Hematopoietic multipotent progenitor cell treated with erythropoietin and hydrocortisone succinate and interleukin-3 and kit ligand, for 8 days (in vitro differentiated cells): ENCODE measurements at places on chromosomes 1 and 21.
A peak's percentile ranks its signal among the peaks of the same experiment; 100 is the strongest.

- no peak for DNase-seq
Measured at GRCh38 chr1:84271441-84272151, 29.9 kb upstream of the SAMD13 start.

GRCh38 chr1:17861685-17862084 lies 106.6 kb downstream of the ACTL8 start:
- no peak for DNase-seq

DNA sequence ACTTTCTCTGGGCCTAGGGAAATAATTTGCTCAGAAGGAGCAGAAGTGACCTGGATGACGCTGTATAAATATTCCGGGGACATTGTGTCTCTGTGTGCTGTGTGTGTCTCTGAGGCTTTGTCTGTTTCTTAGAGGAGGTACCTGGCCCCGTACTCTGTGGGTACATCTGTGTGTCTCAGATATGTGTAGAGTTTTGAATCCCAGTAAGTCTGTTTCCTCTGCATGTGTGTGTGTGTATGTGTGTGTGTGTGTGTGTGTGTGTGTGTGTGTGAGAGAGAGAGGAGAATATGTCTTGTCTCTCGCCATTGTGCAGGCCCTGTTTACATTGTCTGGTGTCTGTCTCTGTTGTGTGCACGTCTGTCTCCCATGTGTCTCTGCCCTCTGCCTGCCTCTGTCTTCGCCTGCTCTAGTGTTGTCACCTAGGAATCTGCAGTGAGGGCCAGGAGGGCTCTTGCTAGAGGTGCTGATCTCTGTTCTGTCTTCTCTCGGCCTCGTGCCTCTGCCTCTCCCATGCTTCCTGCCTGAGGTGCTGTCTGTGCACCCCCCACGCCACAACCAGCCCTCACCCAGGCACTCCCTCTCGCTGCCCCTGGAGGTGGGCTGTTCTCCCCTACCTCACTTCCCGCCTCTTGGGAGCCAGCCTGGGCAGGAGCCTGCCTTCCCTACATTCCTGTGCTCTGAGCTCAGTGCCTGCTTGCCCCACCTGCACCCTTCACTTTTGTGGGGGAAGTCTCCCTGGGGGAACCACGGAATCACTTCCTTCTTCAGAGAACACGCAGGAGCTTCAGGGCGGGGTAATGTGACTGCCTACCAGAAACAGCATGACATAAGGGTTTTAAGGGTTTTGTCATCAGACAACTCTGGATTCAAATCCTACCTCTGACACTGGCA lies 5.9 kb downstream of the MAP7D1 start:
- DNase-seq: peak; percentile 57

- no peak for DNase-seq
Measured at GRCh38 chr21:45511661-45512431, 30.4 kb downstream of the SLC19A1 start.

DNA sequence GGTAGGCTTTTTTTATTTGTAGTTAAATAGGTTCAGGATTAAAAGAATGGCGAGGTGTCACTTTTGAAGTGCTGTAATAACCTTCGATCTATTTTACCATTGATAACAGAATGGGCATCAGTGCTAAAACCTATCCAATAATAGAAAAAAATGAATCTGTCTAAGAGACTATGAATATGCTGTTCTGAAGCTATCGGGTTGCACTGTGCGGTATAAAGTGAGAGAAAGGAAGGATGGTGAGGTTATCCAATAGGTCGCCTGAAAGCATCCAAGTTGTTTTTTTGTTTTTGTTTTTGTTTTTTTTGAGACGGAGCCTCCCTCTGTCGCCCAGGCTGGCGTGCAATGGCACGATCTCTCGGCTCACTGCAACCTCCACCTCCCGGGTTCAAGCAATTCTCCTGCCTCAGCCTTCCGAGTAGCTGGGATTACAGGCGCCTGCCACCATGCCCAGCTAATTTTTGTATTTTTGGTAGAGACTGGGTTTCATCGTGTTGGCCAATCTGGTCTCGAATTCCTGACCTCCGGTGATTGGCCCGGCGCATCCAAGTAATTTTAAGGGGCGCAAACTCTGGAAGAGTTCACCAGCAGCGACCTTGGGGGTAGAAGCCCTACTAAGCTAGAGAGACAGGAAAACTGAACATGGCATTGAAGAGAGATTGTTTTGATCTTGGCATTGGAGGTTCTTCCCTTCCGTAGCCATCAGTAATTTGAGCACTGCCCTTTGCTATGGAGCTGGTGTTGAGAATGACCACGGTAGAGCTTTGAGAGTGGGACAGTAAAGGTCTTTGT lies 8.7 kb upstream of the MDM4 start:
- DNase-seq: peak; percentile 85

- no peak for DNase-seq
Measured at GRCh38 chr1:46800742-46801141, 1.9 kb downstream of the CYP4B1 start.

DNA sequence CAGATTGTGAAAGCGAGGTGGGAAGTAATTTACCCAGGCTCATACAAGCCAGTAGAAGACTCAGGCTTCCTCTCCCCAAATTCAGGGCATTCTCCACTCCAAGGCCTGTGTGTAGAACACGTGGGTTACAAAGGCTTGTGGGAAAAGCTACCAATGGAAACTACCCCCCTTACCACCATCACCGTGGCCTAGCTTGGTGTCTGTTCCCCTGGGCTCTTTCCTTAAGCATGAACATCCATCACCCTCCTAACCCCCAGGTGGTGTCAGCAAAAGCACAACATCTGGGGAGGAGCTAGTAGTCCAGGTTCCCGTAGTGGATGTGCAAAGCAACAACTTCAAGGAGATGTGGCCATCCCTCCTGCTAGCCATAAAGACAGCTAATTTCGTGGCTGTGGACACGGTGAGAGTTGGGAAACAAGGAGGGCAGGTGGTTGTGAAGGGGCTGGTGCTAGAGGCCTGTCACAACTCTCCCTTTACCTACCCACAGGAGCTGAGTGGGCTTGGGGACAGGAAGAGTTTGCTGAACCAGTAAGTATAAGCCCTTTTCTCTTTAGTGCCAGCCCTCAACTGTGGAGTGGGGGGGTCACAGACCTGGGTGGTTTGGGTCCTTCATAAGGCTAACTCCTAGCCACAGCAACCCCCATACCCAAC lies 701 bp upstream of the MUTYH start:
- DNase-seq: peak; percentile 69

DNA sequence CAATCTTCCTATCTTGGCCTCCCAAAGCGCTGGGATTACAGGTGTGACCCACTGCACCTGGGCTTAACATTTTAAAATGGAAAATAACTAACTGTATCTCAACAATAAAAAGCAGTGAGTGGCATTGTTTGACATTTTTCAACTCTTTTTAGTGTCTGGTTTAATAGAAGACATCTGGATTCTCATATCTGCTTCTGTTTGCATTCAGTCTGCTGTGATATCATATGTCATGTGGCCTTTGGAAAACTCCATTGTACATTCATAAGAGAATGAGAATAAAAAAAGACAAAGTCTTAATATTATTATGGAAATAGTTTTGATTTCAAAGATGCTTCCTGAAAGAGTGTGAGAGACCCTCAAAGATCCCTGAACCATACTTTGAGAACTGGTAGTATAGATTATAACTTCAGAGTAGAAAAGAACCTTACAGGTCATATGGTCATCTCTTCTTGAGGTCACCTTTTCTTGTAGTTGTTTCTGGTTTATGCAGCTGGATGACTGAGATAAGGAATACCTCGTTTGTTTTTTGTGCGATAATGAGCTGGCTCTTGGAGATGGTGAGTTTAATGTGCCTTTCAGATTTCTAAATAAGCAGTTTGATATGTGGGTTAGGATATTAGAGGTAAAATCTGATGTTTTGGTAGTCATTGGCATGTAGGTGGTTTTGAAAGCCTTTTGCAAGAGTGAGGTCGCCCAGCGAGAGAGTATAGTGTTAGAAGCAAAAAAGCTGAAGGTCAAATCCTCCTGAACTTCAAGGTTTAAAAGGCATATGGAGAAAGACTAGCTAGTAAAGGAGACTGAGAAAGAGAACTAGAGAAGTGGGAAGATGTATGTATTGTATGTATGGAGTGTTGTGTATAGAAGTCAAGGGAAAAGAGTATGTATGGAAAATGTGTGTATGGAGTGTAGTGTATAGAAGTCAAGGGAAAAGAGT lies 17.2 kb downstream of the CEP350 start:
- DNase-seq: peak; percentile 81

- DNase-seq: peak; percentile 41
Measured at GRCh38 chr1:193408782-193409293, 222.4 kb upstream of the B3GALT2 start.

- no peak for DNase-seq
Measured at GRCh38 chr1:174359454-174359805, 88.3 kb upstream of the GPR52 start.

GRCh38 chr1:193658691-193659090 lies 472.3 kb upstream of the B3GALT2 start:
- DNase-seq: no peak

GRCh38 chr1:204337583-204337982 lies 22.1 kb downstream of the PLEKHA6 start:
- no peak for DNase-seq

DNA sequence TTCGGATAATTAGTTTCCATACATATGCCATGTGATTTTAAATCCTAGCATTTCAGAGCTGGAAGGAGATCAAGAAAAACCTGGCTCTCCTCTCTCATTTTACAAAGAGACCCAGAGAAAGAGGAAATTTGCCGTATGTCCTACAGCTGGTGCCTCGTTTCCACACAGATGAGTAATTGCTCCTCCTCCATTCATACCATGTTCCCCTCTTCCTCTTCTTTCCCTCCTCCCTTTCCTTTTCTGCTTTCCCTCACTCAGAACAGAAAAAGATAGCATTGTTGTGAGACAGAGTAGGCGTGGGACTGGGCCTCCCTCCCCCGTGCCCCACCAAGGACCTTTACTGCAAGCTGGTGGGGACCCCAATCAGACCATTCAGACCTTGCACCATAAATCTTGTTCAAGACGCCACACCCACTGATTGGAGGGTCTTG lies 13.7 kb upstream of the SLC44A3 start:
- DNase-seq: no peak

DNA sequence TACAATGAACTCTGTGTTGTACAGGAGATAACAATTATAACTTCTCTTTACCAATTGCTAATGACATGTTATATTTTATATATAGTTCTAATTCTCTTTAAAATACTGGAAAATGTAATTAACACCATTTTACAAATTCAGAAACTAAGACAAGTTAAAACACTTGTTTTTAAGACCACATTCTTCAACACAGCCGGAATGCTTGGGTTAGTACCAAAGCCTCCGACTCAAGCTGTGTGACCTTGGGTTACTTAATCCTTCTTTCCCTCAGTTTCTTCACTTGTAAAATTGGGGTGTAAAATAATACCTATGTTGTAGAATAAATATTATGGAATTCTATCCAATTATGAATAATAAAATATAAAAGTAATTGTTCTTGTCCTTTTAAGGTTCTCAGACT lies 378.7 kb downstream of the USH2A start:
- no peak for DNase-seq

DNA sequence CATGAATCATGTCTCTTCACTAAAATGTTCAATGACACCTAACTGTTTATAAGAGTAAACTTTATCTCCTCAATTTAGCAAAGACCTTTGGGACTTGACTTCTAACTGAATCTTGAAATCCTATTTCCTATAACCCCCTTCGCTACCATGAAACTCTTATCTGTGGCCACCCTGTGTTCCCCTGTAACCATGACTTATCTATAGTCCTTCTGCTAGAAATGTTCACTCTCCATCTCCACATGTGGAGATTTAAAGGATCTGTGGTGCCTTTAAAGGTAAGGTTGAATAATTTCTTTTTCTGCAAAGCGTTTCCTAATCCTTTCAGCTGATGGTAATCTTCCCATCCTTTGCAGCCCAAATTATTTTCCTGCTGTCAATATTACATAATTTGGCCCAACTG lies 436.3 kb upstream of the RUNX1 start:
- peak; percentile 70 for DNase-seq

DNA sequence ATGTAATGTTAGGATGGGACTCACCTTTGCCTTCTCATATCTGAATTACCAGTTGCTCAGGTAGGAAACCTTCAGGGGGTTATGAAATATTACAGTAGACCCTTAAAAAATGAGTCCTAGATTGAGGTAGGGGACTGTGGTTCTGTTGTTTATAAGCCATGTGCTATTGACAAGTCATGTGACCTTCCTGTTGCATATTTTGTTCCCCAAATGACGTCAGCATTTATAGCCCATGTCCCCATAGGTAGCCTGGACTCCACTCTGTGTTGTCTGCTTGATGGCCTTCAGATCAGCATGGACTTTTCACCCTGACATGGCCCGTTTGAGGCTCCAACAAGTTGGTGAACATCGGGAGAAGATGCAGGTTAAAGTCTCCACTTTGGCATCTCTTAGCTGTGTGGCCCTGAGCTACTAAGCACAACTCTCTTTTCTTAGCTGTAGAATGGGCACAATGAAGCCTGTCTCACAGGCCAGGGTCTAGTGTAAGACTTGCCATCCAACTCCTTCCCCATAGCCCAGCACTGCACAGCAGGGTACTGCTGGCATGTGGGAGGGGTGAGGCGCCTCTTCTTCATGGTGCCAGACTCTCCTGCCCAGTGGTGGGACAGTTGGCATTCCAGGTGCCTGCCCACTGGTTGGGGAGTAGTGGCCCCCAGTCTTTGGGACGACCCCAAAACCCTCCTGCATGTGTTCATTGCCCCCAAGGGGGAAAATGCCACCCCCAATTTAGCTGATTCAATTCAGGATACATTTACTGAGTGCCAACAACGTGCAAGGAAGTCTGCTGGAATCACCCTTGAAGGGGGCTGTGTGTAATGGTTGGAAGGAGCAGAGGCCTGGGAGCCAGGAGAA lies 36.1 kb upstream of the TTC22 start:
- no peak for DNase-seq

DNA sequence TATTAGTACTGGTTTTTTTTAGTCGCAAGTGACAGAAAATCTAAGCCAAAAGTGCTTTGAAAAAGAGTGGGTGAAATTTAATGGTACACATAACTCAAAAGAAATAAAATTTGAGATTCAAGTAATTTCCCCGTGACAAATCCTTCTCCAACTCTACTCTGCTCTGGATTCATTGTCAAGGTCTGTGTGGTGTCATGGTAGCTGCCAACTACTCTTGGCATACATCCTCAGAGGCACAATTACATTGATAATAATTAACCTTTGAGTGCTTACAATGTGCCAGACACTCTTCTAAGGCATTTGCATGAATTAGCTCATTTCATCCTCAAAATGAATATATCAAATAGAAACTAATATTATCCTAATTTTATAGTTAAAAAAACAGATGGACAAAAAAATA lies 1153.9 kb upstream of the NCAM2 start:
- DNase-seq: no peak

GRCh38 chr1:237921306-237921705 lies 30.6 kb upstream of the ZP4 start:
- DNase-seq: no peak

DNA sequence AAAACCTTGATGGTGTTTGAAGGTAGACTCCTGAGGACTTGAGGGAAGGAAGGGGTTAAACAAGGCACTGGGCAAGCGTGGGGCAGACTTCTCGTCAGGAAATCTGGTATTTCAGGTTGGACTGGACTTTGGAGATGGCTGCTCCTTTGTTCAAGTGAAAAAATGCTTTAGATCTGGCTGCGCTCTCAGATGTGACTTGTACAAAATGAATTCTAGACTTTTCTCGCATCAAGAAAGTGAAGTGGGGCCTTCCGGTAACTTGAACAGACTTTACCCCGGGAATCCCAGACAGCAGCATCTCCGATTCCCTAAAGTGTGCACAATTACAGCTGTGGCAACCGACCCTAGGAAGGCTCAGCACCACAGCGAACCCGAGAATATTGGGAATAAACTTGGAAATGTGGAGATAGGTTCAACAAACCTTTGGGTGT lies 44.3 kb upstream of the ERRFI1 start:
- DNase-seq: no peak

- DNase-seq: no peak
Measured at GRCh38 chr1:53712276-53712675, 26.7 kb downstream of the GLIS1 start.

GRCh38 chr21:34544032-34544496 lies 32.1 kb upstream of the KCNE1 start:
- DNase-seq: peak; percentile 86
